ENCODE measurements at places on chromosomes 4 and X.

DNA sequence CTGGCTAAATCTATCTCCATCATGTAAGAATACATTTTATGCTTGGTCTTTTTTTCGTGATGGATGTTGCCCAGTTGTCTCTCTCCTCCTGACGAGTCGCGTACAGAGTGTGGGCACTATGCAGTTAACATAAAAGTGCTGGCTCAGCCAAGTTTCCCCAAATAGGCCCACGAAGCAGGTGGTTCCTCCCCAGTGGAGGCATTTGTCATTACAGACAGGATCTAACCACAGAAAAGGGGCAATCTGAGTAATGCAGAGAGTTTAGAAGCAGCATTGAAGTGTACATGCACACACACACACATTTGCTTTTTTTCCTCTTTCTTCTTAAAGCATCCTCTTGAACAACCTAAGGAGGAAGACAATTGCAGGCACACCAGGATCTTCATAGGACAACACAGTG, 188.7 kb upstream of the VCX start:
- DNase-seq: no peak

GRCh38 chrX:14591976-14592375, 62.6 kb downstream of the GLRA2 start:
- no peak for DNase-seq

GRCh38 chr4:17556498-17556897, 20.5 kb upstream of the LAP3 start:
- DNase-seq: no peak

DNA sequence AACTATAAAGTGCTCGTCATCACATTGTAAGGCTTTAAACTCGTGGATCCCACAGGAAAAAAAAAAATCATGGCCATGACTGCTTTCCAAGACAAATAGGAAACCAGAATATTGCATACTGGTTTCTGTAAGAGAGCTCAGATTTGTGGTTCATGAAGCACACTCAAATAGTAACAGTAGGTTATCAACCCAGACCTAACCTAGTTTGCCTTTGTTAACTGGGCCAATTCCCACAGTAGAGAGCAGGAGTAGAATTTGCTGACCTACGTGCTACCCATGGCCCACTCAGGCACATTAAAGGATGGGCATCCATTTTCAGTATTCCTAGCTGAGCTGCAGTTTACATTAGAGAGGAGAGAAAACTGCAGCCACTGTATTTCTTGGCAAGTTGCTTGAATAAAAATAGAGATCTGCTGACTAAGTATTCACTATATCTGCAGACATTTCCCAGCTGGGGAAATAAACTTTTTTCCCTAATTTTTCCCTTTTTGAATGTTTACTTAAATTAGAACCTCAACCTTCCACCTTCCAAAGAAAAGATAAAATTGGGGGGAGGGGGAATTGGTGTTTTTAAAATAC, 218.5 kb downstream of the SPANXN3 start:
- no peak for DNase-seq

- DNase-seq: no peak
Measured at GRCh38 chr4:38005637-38006036, 45.4 kb downstream of the PTTG2 start.

- no peak for DNase-seq
Measured at GRCh38 chrX:33831211-33831610, 300.9 kb downstream of the FAM47A start.

GRCh38 chr4:84680956-84681355, 98.0 kb downstream of the CDS1 start:
- no peak for DNase-seq

GRCh38 chrX:154458116-154458953, at the start of gene PLXNA3:
PLXNA3 (plus strand) TSS chrX:154458281; CDS start chrX:154460184, 1,903 bp downstream.
- peak; percentile 83 for DNase-seq

- DNase-seq: no peak
Measured at GRCh38 chr4:183158062-183158461, 59.0 kb downstream of the WWC2 start.

DNA sequence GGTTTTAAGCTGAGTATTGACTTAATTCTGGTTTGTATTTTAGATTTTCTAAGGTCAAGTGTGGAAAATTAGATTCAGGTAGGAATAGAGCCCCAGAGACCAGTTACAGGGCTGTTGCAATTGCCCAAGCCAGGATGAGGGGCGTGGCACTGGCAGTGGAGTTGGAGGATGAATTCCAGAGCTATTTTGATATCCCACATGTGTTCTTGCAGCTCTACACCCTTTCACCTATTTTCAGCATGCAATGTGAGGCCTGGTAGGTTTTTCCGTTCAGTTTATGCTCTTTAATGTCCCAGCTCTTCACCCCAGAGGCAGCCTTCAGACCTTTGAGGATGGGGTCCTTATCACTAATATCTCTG, 17.9 kb upstream of the OGT start:
- DNase-seq: no peak

DNA sequence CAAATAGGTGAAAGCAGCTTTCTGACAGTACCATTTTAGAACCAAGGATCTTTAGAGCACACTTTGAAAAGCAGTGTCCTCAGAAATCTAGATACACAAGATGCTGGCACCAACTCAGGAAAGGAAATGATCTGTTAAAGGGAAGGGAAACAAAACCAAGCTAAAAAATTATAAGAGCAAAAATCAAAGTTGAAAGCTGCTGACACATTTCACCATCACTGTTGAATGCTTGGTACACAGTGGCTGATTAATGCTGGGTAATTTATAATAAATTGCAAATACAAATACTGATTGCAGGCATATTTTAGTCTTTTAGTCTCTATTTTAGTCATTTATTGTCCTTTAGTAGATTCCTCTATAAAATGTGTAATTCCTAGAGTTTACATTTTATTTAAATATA, 1540.1 kb upstream of the PCDH10 start:
- no peak for DNase-seq

DNA sequence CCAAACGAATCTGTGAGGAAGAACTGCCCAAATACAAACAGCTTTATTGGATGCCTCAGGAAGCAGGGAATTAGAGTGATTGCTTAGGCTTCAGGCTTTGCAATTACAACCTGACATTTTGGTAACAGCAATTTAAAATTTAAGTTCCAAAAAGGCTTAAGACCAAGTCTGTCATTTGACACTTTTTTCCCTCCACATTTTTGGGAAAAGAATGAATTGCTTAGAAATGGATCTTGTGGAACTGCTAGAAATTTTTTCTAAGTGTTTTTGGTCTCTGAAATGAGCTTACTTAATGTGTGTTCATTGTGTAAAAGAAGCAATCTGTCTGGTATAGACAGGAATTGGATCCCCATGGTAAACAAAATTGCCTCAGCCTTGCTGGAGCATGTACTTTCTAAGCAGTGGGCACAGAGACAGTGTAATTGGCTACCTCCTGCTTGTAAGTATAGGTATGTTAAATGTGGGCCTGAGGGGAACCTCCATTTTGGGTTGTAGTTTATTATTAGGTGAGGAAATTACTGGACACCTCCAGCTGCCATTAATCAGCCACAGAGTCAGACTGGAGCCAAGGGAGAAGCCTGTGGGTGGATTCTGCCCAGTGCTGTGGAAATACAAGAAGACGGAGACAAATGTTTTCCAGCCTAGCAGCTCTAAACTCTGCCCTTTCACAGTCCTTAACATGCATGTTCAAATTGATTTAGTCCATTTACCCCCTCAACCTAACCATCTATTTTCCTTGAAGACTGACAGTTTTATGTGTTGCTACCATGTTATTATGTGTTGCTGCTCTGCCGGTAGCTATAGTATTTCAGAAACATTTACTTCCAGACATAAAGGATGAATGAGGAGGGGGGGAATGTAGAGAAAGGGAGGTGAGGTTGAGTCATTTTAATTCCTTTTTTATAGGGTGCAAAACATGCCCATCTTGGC, 473.0 kb downstream of the SPRY1 start:
- DNase-seq: no peak

GRCh38 chr4:75071317-75071716, 138.4 kb downstream of the PARM1 start:
- DNase-seq: no peak

DNA sequence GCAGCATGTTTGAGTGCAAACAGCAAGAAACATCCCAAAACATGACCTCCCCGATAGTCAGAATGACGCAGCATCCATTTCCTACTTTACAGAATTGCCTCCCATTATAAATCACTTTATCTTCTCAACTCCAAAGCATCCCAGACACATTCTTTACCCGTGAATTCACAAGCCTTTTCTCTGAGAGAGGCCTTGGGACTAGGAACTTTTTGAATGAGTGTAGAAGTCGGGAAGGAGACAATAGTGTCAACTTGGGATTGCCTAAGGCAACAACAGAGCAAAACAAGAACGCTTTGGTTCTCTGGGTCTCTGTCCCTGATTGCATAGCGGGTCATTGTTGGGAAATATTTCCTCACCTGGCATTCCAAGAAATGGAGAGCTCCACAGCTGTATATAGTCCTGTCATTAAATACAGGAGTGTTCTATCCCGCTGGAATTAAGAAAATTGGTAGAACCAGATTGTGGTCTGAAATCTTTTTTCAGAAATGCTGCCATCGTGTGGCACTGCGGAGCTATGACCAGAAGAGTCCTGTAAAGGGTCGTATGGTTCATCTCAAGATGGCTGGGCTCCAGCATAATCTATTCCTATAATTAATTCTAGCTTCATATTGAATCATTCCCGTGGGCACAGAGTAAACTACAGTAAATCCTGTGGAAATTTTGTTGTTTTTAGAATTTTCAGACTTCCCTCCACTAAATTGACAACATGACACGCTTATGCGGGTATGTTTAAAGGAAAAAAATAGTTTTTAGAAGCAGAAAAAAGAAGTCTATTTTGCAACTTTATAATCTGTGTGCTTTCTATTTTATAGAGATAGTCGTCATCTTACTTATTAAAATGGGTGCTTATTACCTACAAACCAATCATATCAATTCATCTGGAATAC, 2.0 kb upstream of the SPP1 start:
- DNase-seq: no peak

- DNase-seq: no peak
Measured at GRCh38 chr4:156749426-156750403, 221.9 kb downstream of the PDGFC start.

GRCh38 chr4:85610450-85610849, 135.5 kb downstream of the ARHGAP24 start:
- no peak for DNase-seq

GRCh38 chrX:19886883-19887531, 393 bp downstream of the SH3KBP1 start:
- DNase-seq: peak; percentile 50

DNA sequence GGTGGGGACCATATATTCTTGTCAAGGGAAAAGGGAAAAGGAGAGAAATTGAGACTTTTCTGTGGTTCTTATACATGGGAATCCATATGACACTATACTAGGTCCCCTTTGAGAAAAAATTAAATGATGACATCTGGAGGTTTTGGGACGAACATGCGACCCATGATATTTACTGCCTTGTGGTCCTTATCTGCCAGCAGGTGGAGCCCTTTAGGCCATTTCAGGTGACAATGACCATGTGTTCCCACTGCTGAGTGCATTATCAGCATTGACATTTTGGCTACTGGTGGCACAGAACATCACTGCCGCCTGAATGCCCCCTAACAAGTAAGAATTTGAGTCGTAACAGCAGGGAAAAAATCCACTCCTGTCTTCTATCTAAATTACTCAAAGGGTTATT, 843.4 kb downstream of the FSTL5 start:
- DNase-seq: no peak

DNA sequence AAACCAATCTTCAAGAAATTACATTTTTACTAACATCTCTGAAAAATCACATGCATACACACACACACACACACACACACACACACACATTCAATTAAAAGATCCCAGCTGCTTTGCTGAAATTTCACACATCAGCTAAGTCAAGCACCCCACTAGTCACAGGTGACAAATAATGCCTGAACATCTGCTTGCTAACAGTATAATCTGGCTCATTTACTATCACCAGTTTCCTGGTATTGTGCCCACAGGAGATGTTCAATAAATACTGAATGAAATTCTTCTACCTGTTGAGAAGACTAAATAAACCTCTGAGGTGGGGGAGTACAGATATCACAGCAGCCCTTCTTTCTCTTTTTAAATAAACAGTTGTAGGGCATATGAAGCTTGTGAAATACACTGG, 994.0 kb downstream of the ARAP2 start:
- DNase-seq: no peak

GRCh38 chrX:87661761-87662160, 144.2 kb downstream of the KLHL4 start:
- DNase-seq: no peak

Data from activated naive CD8-positive, alpha-beta T cell treated with anti-CD3 and anti-CD28 coated beads, Interleukin-2, amount 10 ng/mL, durations not matched to agents 7 days and 5 days (primary cell).